ENCODE measurements at places on chromosomes 3 and 15. TPM values are rescaled to one million over a fixed set of nuclear protein-coding genes. Genes with fewer than 3 reads are reported as not detected.

DNA sequence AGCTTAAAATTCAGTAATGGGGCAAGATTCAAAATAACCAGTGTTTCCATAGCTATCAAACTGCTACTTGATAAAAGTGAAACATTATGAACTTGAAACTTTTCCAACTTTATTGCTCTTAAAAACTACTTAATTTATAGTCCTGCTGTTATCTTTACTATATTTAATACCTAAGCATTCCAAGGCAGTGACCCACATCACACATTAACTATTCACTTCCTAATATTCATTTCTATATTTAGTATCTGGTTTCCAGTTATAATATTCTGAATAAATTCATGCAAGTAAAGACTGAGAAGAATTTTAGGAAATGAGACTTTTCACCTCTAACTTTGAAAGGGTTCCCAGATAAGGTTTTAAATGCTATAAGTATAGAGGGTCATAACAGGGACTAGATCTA is 64.9 kb downstream of the UACA start:
- peaks cover 27% of the 10 kb centered on the region for H3K27me3 ChIP-seq
- no peaks in the 10 kb centered on the region for H3K4me1 ChIP-seq
- no peak overlapping the region for H3K27ac ChIP-seq
- H3K4me3 ChIP-seq = no peak overlapping the region
- H3K36me3 ChIP-seq = no peaks in the 10 kb centered on the region

DNA sequence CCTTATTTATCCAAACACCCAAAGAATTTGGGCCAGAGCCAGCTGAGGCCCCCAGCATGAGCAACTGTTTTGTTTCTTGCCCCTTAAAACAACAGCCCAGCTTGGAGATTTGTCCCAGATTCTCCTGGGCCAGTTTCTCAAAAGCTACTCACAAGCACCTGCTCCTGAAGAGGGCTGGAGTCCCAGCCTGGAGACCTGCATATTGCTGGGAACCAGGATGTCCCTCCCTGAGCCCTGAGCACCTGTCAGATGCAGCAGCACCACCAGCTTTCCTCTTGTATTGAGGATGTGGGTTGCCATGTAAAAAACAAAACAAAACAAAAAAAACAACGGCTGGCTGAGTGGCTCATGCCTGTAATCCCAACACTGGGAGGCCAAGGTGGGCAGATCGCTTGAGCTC is 7.0 kb upstream of the RFT1 start:
- no peaks in the 10 kb centered on the region for H3K36me3 ChIP-seq
- H3K4me1 ChIP-seq = no peaks in the 10 kb centered on the region
- H3K27ac ChIP-seq = no peak overlapping the region
- H3K27me3 ChIP-seq = no peaks in the 10 kb centered on the region

DNA sequence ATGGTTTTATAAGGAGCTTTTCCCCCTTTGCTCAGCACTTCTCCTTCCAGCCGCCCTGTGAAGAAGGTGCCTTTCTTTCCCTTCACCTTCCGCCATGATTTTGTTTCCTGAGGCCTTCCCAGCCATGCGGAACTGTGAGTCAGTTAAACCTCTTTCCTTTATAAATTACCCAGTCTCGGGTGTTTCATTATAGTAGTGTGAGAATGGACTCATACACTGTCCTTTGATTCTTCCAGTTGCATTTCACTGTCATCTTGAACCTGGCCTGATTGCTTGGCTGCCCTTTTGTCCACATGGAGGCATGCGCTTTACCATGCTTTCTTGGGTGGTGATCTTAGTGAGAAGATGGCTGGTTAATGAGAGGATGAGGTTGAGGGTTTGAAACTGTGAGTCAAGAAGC is 23.2 kb downstream of the USP13 start:
- no peaks in the 10 kb centered on the region for H3K36me3 ChIP-seq
- no peak overlapping the region for H3K27ac ChIP-seq
- H3K4me3 ChIP-seq = no peak overlapping the region
- no peaks in the 10 kb centered on the region for H3K27me3 ChIP-seq

DNA sequence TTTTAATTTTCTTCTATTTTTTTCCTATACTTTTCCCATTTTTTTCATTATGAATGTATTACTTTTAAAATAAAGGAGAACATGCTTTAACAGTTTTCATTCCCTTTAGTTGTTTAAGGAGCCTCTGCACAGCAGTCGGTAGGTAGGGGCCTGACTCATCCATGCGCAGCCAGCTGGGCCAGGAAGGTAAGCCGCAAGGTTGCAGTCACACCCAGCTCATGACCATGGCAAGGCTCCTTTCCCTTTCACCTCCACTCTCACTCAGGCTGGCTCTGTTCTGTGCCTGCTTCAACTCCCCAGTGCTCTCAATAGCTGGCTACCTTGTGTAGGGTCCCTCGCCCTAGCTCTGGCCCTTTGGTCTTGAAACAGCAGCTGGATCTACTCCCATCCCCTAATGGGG is 17.4 kb upstream of the ANKRD34C start:
- H3K27ac ChIP-seq = no peak overlapping the region
- H3K4me3 ChIP-seq = no peak overlapping the region
- peaks cover 9% of the 10 kb centered on the region for H3K27me3 ChIP-seq
- no peak for DNase-seq
- no peaks in the 10 kb centered on the region for H3K36me3 ChIP-seq
- no peaks in the 10 kb centered on the region for H3K4me1 ChIP-seq

Gene NR2E3
- not detected for total RNA-seq

DNA sequence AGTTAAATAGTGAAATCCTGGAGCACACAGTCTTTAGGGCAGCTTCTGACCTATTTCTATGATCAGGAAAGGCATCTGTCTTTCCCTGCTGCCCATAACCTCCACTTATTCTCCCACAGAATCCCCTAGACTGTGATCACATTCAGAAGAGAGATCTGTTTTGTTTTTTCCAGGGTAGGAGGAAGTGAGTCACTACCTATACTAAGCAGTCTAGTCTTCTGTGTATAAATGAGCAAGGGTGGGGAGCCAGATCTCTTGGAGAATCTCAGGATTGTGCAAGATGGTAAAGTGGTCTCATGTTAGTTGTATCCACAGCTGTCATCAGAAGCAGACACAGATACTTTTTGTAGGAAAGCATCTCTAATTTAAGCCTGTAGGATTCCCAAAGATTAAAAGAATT is 11.8 kb upstream of the FBXO22 start:
- H3K4me1 ChIP-seq = peaks cover 11% of the 10 kb centered on the region
- no peak overlapping the region for H3K27ac ChIP-seq
- DNase-seq = no peak
- H3K4me3 ChIP-seq = no peak overlapping the region

GRCh38 chr3:65039754-65040210 is 352.0 kb upstream of the ADAMTS9 start:
- H3K27ac ChIP-seq = no peak overlapping the region
- DNase-seq = no peak
- no peaks in the 10 kb centered on the region for H3K36me3 ChIP-seq
- H3K27me3 ChIP-seq = no peaks in the 10 kb centered on the region
- no peaks in the 10 kb centered on the region for H3K4me1 ChIP-seq

DNA sequence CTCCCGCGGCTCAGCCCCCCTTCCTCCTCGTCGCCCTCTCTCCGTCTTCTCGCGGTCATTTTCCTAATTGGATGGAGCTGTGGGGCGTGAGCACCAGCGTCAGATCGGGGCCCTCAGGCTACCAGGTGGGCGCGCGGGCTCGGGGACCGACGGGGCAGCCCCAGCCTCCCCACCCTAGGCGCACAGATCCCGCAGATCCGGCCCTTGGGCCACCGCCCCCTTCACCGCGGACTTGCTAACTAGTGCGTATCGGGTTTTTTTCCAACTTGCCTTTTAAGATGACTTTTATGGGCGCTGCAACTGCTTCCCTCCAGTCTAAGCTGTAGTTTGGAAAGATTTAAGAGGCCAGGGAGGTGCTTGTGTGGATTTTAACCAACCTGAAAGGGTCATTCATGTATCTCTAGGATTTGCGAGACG is 1.3 kb downstream of the ZNF710 start:
- peaks cover 15% of the 10 kb centered on the region for H3K36me3 ChIP-seq
- peak; percentile 48 for DNase-seq
- H3K4me1 ChIP-seq = peaks cover 56% of the 10 kb centered on the region
- peak overlapping the region; percentile 79 for H3K4me3 ChIP-seq

Gene GATA2
- total RNA-seq = not detected

GRCh38 chr3:72492240-72492639 is 356.0 kb downstream of the SHQ1 start:
- no peaks in the 10 kb centered on the region for H3K27me3 ChIP-seq
- H3K4me1 ChIP-seq = peaks cover 6% of the 10 kb centered on the region
- H3K4me3 ChIP-seq = no peak overlapping the region
- no peaks in the 10 kb centered on the region for H3K36me3 ChIP-seq
- no peak overlapping the region for H3K27ac ChIP-seq
- DNase-seq = no peak

DNA sequence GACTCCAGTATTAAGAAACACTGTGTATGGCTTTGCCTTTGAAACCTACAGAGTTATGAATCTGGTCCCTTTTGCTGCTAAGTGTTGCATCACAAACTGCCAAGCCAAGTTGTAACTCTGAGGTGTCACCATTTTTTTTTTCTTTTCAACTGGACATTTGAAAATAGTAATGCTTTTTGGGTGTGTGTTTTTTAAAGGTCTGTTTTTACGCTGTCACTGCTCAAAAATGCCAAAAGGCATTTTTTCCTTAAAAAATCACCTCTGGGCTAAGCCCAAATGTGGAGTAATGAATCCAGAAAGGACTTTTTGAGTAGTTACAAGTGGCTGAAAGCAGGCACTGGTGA is 9.5 kb downstream of the SMAD3 start:
- peak overlapping the region; percentile 57 for H3K4me3 ChIP-seq
- no peak overlapping the region for H3K27ac ChIP-seq
- no peak for DNase-seq
- H3K4me1 ChIP-seq = peaks cover 87% of the 10 kb centered on the region
- peaks cover 52% of the 10 kb centered on the region for H3K36me3 ChIP-seq

DNA sequence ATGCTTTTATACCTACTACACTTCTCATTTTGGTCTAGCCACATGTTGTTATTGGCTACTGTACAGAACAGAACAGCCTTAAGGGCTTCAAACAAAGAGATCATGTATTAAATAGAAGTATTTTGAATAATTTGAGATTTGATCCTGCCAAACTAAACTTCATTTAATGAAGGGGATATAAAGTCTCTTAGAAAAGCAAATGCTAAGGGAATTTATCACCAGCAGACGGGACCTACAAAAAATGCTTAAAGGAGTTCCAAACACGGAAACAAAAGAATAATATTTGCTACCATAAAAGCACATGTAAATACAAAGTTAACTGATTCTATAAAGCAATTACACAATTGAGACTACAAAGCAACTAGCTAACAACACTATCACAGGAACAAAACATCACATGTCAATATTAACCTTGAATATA is 23.6 kb upstream of the FMN1 start:
- no peaks in the 10 kb centered on the region for H3K36me3 ChIP-seq
- peaks cover 1% of the 10 kb centered on the region for H3K27me3 ChIP-seq
- no peaks in the 10 kb centered on the region for H3K4me1 ChIP-seq
- no peak overlapping the region for H3K4me3 ChIP-seq

Gene SLC27A2
- total RNA-seq = 12.5 TPM

- DNase-seq = peak; percentile 58
- peaks cover 63% of the 10 kb centered on the region for H3K4me1 ChIP-seq
- peak overlapping the region; percentile 97 for H3K4me3 ChIP-seq
- H3K36me3 ChIP-seq = peaks cover 41% of the 10 kb centered on the region
- H3K27ac ChIP-seq = peak overlapping the region; percentile 96
These were observed 1.3 kb downstream of the TLE3 start for GRCh38 chr15:70096215-70097062.

DNA sequence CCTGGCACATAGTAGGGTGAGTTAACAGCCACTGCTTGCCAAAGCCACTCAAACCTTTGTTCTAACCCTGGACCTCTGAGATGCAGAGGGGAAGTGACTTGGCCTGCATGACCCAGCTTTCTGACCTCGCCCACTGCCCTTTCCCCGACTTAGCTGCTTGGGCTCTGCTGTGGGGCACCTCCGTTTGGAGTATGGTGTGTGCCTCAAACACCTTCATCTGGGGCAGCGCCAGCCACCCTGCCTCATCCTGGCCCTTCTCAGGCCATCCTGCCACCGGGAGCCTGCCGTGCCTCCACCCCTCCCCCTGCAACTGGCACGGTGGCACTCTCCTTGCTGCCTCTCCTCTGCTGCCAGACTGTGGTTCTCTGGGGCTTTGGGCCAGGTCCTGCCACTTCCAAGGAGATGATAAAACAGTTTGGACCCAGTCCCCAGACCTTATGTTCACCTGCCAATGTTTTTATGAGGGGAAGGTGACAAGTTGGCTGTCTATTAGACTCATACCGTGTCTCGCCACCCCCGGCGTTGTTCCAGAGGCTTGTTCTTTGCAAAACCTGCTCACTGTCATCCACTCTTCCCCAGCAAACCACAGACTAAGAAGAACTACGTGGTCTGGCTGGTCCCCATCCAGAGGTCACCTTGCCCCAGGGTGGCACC is 32.2 kb downstream of the SLC6A6 start:
- H3K4me3 ChIP-seq = no peak overlapping the region
- H3K36me3 ChIP-seq = peaks cover 10% of the 10 kb centered on the region

Gene SLC28A2
- total RNA-seq = not detected

Measured in activated CD8-positive, alpha-beta T cell treated with anti-CD3 and anti-CD28 coated beads, Interleukin-2, amount 10 ng/mL, durations not matched to agents 7 days and 5 days (primary cell).